ENCODE measurements at places on chromosomes 7 and 10. TPM values are rescaled to one million over a fixed set of nuclear protein-coding genes. Genes with fewer than 3 reads are reported as not detected.

- DNase-seq = no peak
Observed at GRCh38 chr7:92095380-92095779, 38.9 kb downstream of the CYP51A1 start.

Gene SGPL1
- total RNA-seq = 35.0 TPM

Gene METTL27
- 7.4 TPM for total RNA-seq

Gene SEMA3A
- 22.1 TPM for total RNA-seq

GRCh38 chr10:7625836-7626235, 40.9 kb downstream of the ITIH5 start:
- DNase-seq = no peak

GRCh38 chr7:155256761-155257481, 40.8 kb upstream of the INSIG1 start:
- no peak for DNase-seq

All from H7 (cell line).